G401 (cell line): ENCODE measurements at places on chromosomes 1 and 21. TPM values are rescaled to one million over a fixed set of nuclear protein-coding genes. Genes with fewer than 3 reads are reported as not detected.

Gene CNKSR1
- not detected in 2 replicates for total RNA-seq

Gene MORN1
- total RNA-seq, result 8.9 and 29.1 TPM in 2 replicates

Gene NBPF4
- not detected in 2 replicates for total RNA-seq

DNA sequence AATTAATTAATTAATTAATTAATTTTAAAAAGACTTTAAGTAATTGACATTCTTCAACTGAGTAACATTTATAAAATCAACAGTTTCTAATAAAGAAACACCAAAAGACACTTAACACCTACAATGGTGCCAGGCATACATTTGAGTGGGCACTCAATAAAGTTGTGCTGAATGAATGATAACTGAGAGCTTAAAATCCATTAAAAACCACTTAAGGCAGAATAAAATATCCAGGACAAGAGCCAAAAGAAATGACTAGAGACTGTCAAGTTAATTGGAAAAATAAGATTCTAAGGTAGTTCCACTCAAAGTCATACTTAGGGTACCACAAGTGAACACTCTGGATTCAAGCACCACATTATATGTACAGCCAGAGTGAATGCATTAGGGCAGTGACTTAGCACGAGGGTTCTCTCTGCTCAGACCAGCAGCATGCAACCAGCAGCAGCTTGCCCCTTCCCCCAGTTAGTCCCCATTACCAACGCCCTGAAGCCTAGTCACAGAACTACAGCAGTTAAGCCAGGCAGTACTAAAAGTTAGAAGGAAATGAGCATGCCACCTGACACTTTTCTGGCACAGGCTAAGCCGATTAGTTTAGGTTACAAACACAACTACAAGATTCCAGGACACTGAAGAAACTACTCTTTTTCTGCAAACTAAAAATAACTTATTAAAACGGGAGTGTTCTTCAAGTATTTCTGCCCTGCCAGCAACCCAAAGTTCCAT is 46.5 kb downstream of the LUZP1 start:
- peak; percentile 30 for DNase-seq

DNA sequence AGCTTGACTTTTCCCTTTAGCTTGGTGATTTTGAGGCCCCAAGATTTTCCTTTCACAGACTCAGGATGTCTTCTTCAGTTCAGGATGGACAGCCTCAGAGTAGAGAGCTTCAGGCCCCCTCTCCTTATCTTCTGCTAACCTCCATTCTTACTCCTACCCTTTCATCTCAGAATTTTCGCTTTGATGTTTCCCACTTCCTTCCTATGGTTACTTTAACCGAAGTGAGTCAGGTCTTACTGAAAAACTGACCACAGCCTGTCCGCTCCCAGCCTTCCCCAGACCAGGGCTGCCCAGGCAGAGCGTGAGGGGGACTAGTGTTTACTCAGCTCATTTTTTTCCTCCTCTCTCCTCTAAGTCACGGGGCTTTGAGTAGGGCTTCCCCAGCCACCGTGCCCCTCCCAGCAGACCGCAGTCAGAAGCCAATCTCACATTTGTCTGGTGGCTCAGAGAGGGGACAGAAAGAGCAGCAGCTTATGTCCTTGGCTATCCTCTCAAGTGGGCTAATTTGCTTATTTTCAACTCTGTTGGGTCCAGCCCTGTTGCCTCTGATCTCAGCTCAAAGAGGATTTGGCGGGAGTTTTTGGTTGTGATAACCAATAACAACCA is 4.2 kb upstream of the IL19 start:
- DNase-seq, result no peak

DNA sequence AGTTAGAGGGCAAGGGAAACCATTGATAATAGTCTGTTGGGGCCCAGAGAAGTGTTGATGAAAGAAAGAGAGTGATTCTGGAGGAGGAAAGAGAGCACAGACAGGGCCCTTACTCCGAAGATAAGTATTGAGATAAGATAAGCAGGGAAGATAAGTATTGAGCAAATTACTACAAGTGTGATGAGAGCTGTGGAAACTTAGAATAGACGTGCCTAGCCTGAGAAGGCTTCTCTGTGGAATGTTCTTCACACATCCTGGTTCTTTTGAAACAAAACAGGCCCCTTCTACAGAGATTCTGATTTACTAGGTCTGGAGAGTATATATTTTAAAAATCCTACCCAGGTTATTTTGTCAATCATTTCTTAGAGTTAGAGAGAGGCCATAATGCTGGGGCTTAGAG is 26.4 kb downstream of the FNBP1L start:
- DNase-seq, result no peak

DNA sequence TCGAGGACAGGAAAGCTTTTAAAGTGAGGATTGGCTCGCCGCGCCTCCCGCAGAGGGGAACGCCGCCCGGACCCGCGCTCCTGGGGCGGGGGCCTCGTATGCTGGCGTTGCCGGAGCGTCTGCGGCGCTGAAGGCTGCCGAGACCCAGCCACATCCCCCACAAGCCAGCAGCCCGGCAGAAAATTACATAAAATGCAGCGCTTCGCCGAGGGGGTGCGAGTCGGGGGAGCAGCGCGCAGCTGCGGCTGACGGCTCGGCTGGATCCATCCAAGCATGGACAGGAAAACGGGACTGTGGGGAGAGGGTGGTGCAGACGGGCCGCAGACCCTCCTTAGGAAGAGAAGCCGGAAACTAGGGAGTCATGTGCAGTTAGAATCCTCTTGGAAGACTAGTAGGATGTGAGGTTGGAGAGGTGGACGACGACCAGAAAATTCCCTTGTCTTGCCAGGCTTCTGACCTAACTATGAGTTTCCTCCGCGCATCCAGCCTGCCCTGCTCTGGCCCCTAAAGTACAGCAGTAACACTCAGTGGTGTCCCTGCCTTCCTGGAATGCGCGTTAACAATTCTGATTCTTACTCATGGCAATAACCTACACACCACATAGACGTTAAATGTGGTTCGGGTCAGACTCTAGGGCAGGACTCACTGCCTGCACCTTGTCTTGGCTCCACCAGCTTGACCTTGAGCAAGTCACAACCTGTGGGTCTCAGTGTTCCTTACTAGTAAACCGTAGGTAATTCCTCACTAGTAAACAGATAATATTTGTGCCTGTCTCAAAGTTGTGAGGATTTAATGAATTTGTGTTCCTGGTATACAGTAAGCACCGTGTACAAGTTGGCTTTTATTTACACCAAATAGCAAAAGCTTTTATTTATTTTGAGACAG is 953 bp upstream of the BRWD1 start:
- DNase-seq, result peak; percentile 75

GRCh38 chr21:46650476-46651098 is 15.1 kb downstream of the PRMT2 start:
- no peak for DNase-seq

- no peak for DNase-seq
These were observed 36.0 kb downstream of the ABCG1 start for GRCh38 chr21:42254651-42255601.

DNA sequence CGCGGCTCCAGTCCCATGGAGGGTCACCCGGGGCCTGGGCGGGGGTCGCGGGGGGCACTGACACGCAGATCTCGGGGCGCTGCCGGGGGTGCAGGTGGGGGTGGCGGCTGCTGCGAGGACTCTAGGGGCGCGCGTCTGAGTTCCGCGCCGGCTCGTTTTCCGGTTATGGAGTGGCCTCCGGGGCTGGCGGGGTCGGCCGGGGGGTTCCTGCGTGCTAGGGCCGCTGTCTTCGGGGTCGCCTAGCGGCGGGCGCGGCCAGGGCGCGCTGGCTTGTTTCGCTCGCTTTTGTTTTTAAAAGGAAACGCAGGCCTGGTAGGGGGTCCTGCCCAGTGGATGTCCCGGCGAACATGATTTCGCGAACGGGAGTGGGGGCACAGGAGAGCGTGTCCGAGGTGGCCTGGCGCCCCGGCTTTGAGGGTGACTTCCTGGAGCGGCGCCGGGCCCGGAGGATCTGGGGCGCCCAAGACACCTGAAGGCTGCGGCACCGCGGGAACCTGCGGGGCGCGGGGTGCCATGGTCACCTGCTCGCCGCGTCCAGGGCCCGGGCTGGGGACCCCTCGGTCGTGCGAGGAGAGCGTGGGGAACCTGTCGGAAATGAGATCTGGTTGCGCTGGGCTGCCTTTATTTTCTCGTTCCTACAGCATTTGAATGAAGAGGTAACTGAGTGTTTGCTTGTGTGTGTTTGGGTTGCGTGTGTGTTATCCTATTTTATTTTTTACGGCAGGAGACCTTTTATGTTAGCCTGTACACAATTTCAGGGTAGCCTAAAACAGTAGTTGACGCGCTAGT is 618 bp downstream of the ETS2 start:
- peak; percentile 35 for DNase-seq

GRCh38 chr1:65959896-65960567 is 167.3 kb downstream of the PDE4B start:
- no peak for DNase-seq
